ENCODE measurements at places on chromosomes 1 and 21.

DNA sequence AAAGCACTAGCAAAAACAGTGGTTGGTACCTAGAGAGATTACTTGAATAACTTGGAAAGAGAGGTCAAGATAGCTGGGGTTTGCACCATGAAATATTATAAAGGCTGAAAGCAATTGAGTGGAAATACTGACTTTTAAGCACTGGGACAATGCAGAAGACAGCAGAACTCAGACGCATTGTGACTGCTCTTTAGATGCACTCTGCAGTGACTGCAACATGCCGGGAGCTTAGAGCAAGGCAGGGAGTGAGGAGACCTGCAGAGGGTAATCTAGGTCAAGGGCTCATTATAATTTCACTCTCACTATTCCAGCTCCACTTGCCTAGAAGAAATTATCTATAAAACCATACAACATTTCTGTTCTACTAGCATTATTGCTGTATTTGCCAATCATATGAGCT, 36.6 kb downstream of the OLFM3 start:
- DNase-seq, result no peak

GRCh38 chr1:201884425-201884824, 4.3 kb upstream of the SHISA4 start:
- no peak for DNase-seq

- DNase-seq, result no peak
Observed at GRCh38 chr21:26849428-26850115, 4.4 kb upstream of the ADAMTS1 start.

- no peak for DNase-seq
Observed at GRCh38 chr1:180672505-180672904, 40.7 kb downstream of the XPR1 start.

- no peak for DNase-seq
Observed at GRCh38 chr1:236576004-236576403, 28.3 kb downstream of the HEATR1 start.

DNA sequence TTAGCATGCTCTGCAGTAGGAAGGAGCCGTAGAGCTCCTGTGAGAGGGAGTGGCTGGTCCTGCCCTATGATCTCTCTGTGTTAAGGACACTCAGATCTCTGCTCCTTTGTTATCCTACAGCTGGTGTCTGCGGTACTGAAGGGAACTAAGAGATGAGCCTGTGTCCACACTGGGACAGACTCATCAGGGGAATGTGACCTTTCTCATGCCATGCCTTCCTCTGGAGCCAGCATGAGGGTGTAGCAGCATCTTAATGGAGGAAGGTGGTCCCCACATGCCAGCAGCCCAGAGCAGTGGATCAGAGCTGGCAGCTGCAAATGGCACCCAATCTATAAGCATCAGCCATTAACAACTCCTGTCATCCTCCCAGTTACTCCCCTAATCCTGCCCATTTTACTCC, 24.7 kb upstream of the GUCA2B start:
- no peak for DNase-seq
